ENCODE measurements at places on chromosomes 3 and 15. TPM values are rescaled to one million over a fixed set of nuclear protein-coding genes. Genes with fewer than 3 reads are reported as not detected.

GOLGA6A gene
- not detected for polyA plus RNA-seq

NRG4 gene
- not detected for polyA plus RNA-seq

ZNF80 gene
- not detected for polyA plus RNA-seq

TSC22D2 gene
- polyA plus RNA-seq = 13.8 TPM

GPR27 gene
- 0.11 TPM for polyA plus RNA-seq

CCR3 gene
- 0.15 TPM for polyA plus RNA-seq

UBAP1L gene
- polyA plus RNA-seq = 0.26 TPM

GPR15 gene
- 3.1 TPM for polyA plus RNA-seq

B3GNT5 gene
- not detected for polyA plus RNA-seq

C3orf85 gene
- polyA plus RNA-seq = not detected

IQCF2 gene
- polyA plus RNA-seq = not detected

RUBCN gene
- 46.5 TPM for polyA plus RNA-seq

TGM4 gene
- 0.06 TPM for polyA plus RNA-seq

CPN2 gene
- polyA plus RNA-seq = not detected

CFAP91 gene
- polyA plus RNA-seq = not detected

TBC1D5 gene
- polyA plus RNA-seq = 63.0 TPM

IP6K1 gene
- polyA plus RNA-seq = 28.7 TPM

LAMB2 gene
- polyA plus RNA-seq = not detected

SLCO2A1 gene
- not detected for polyA plus RNA-seq

ZBTB47 gene
- 0.11 TPM for polyA plus RNA-seq

C3orf80 gene
- polyA plus RNA-seq = not detected

ELL3 gene
- 9.3 TPM for polyA plus RNA-seq

ISL2 gene
- polyA plus RNA-seq = 0.89 TPM

GNAT1 gene
- polyA plus RNA-seq = not detected

C3orf49 gene
- polyA plus RNA-seq = not detected

NEK10 gene
- not detected for polyA plus RNA-seq

PPP1R14D gene
- polyA plus RNA-seq = 0.56 TPM

SNURF gene
- 15.7 TPM for polyA plus RNA-seq

DUOXA2 gene
- not detected for polyA plus RNA-seq

CLDN18 gene
- polyA plus RNA-seq = not detected

LRRIQ4 gene
- not detected for polyA plus RNA-seq

ACKR2 gene
- not detected for polyA plus RNA-seq

FBXW12 gene
- polyA plus RNA-seq = not detected

GOLGA6B gene
- polyA plus RNA-seq = not detected

TRAT1 gene
- polyA plus RNA-seq = 4.3 TPM
